KG1 (cell line): ENCODE measurements at places on chromosomes 11 and 22.

DNA sequence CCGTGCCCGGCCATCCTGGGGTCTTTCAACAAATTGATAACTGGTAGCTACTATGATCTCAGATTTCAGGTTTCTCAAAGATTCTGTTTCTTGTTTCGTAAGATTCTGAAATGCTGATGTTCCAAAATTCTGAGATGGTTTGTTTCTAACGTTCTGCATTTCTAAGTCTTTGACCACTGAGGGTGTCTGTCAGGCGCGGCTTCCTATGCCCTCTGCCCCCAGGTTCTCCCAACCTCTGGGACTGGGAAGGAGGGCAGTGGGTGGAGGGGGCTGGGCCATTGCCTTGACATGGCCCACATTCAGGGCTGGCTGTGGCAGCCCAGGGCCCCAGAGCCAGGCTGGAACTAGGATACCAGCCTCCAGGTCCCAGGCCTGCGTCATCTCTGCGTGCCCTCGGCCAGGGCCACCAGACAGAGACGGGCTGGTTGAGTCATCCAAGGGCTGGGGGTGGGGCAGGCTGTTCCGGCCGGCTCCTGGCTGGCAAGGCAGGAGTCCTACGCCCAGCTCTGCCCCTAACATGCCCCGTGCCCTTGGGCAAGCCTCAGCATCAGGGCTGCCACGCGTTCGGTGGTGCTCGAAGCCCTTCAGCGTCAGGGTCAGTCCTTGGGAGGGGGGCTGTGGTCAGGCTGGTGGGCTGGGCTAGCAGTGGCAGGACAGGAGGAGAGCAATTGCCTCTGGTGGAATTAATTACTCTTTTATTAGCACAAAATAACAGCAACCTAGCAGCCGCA is 5.2 kb downstream of the TMEM134 start:
- no peak for DNase-seq

GRCh38 chr11:133948711-133949110 is 8.1 kb downstream of the IGSF9B start:
- DNase-seq: no peak

DNA sequence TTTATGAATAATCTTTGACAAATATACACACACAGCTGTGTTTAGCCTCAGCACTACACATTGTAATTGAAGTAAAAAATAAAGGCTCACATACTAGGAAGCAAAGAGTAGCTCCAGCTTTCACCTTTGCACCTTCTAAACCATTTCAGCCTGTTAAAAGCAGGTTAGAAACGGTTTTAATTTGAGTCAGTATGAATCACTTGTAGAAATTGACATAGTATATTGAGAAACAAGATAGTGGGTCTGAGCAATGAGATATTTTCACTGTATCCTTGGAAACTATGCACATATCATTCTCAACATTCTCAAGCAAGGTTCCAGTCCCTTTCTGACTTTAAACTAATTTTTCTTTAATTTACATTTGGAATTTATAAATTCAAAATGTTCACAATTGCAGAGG is 380.3 kb downstream of the AASDHPPT start:
- no peak for DNase-seq

GRCh38 chr11:44219830-44220796 is 89.8 kb downstream of the ALX4 start:
- no peak for DNase-seq

GRCh38 chr11:1202154-1202775 is 20.6 kb upstream of the MUC5B start:
- no peak for DNase-seq

DNA sequence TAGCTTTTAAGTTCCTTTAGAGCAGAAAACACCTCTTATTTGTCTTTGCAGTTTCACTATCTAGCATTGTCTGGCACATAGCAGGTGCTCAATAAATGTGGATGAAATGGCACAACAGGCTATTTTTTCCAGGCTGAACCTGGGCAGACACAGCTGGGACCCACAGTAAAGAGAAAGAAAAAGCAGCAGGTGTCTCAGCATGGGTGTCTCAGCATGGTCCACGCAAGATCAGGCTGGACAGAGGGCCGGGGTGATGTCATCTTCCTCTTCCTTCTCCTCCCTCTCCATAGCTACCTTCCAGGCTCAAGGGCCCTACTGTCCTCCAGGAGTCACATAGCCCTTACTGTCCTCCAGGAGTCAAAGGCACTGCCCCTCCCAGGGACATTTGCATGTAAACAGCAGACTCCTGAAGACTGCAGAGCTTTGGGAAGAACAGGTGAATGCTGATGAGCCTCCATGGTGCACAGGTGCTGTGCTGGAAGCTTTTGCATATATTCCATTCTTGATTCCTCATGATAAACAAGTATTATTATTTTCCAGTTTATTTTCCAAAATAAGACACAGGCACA is 65.2 kb downstream of the DSCAML1 start:
- no peak for DNase-seq

DNA sequence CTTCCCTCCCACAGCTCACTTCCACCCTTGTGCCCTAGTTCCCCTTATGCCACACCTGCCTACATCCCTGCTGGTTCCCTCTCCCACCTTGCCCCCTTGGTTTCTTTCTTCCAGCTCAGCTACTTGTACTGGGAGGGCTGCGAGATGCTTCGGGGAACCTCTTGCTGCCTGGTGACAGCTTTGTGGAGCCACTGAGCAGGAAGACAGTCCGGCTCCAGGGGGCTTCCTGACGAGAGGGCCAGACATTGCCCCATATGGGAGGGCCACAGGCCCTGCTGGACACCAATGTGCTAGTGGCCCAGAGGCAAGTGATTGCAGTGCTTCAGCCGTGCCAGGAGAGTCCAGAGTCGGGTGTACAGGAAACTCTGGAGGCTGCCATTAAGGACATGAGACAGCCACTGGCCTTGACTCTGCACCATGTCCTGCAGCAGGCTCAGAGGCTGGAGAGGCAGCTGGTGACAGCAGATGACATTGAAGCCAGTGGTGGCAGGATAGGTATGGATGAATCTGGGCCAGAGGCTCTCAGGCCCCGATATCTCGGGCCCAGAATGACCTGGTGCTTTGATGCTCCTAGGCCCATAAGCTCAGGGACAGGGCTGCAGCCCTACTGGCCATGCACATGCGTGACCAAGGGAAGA is 54.3 kb downstream of the BTG4 start:
- DNase-seq: no peak

DNA sequence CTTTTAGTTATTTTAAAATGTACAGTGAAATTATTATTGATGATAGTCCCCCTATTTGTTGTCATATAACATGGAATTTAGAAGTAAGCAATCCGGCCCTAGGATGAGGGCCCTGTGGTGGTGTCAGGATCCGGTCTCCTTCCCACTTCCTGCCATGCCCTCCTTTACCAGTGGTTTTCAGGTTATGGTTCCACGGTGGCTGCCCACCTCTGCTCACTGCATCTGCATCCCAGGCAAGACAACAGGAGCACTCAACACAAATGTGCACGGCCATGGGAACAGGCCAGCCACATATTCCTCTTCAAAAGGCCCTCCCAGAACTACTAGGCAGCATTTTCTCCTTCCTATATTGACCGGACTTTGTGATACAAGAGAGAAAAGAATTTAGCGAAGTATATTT is 1007.2 kb downstream of the TBC1D22A start:
- no peak for DNase-seq

GRCh38 chr22:46008291-46008690 is 31.3 kb upstream of the WNT7B start:
- no peak for DNase-seq

- no peak for DNase-seq
These were observed 540 bp downstream of the ADM start for GRCh38 chr11:10305262-10305963.

GRCh38 chr22:29772170-29772641 is 5.0 kb downstream of the UQCR10 start:
- no peak for DNase-seq
